ENCODE measurements at places on chromosomes 4 and X. TPM values are rescaled to one million over a fixed set of nuclear protein-coding genes. Genes with fewer than 3 reads are reported as not detected.

GRCh38 chr4:56118055-56118454 lies 169.3 kb downstream of the CEP135 start:
- H3K4me3 ChIP-seq = no peak overlapping the region
- DNase-seq = no peak
- H3K4me1 ChIP-seq = no peaks in the 10 kb centered on the region
- peaks cover 12% of the 10 kb centered on the region for H3K27me3 ChIP-seq
- H3K36me3 ChIP-seq = no peaks in the 10 kb centered on the region
- H3K27ac ChIP-seq = no peak overlapping the region

DNA sequence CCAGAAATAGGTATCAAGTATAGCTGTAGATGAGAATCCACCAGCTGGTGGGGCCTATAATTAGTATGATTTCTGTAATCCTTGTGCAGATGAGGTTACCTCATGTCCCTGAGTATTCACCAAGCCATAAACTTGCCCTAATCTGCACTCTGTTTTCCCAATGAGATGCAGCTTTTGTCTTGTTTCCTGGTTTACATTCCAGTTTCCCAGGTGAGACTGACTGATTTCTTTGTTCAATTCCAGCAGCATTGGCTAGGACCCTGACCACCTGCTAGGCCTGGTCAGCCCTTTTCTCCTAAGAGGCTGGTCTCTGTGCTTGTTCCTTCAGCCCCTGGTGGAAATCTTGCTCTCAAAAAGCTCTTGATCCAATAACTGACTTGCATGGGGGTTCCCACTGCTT lies 44.6 kb downstream of the GABRB1 start:
- H3K36me3 ChIP-seq = no peaks in the 10 kb centered on the region
- no peaks in the 10 kb centered on the region for H3K4me1 ChIP-seq
- no peaks in the 10 kb centered on the region for H3K27me3 ChIP-seq
- DNase-seq = no peak

- H3K36me3 ChIP-seq = no peaks in the 10 kb centered on the region
- H3K27ac ChIP-seq = no peak overlapping the region
- DNase-seq = no peak
- no peaks in the 10 kb centered on the region for H3K27me3 ChIP-seq
- no peak overlapping the region for H3K4me3 ChIP-seq
These were observed 791.0 kb upstream of the DIAPH2 start for GRCh38 chrX:95893636-95894035.

DNA sequence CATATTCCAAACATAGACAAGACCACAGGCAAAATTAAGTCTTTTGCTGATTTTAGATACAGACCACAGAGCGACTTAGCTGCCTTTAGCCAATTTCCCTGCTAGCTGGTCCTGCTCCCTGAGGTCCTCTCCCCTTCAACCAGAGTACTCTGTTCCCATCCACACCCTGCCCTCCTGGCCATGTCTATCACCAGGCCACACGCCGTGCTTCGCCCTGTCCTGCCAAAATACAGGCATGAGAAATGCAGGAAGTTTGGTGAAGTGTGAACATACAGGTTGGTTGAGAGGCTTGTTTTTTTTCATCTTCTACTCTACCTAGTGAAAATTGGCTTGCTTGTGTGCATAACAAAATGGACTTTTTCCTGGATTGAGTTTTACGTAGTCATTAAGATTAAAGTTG lies 226.2 kb upstream of the TENM3 start:
- no peaks in the 10 kb centered on the region for H3K4me1 ChIP-seq
- DNase-seq = no peak
- no peak overlapping the region for H3K4me3 ChIP-seq
- H3K36me3 ChIP-seq = no peaks in the 10 kb centered on the region

- H3K4me3 ChIP-seq = no peak overlapping the region
- no peak overlapping the region for H3K27ac ChIP-seq
- no peaks in the 10 kb centered on the region for H3K36me3 ChIP-seq
These were observed 111.4 kb upstream of the EOLA2 start for GRCh38 chrX:150049647-150050046.

GRCh38 chrX:74421740-74422352 lies 553 bp downstream of the SLC16A2 start:
- H3K4me1 ChIP-seq = peaks cover 5% of the 10 kb centered on the region
- H3K36me3 ChIP-seq = no peaks in the 10 kb centered on the region
- H3K27ac ChIP-seq = no peak overlapping the region
- H3K27me3 ChIP-seq = peaks cover 23% of the 10 kb centered on the region
- H3K4me3 ChIP-seq = no peak overlapping the region

- H3K27ac ChIP-seq = no peak overlapping the region
- DNase-seq = no peak
- H3K4me1 ChIP-seq = peaks cover 20% of the 10 kb centered on the region
- H3K4me3 ChIP-seq = no peak overlapping the region
These were observed 104.2 kb downstream of the AFF1 start for GRCh38 chr4:87038837-87039615.

- DNase-seq = peak; percentile 46
- no peak overlapping the region for H3K27ac ChIP-seq
- H3K27me3 ChIP-seq = peaks cover 58% of the 10 kb centered on the region
These were observed 208.4 kb downstream of the NWD2 start for GRCh38 chr4:37452952-37453280.

GRCh38 chr4:188002323-188002722 lies 6.8 kb downstream of the ZFP42 start:
- no peak for DNase-seq
- no peak overlapping the region for H3K27ac ChIP-seq
- peaks cover 3% of the 10 kb centered on the region for H3K36me3 ChIP-seq
- peaks cover 2% of the 10 kb centered on the region for H3K27me3 ChIP-seq
- H3K4me1 ChIP-seq = no peaks in the 10 kb centered on the region
- no peak overlapping the region for H3K4me3 ChIP-seq

DNA sequence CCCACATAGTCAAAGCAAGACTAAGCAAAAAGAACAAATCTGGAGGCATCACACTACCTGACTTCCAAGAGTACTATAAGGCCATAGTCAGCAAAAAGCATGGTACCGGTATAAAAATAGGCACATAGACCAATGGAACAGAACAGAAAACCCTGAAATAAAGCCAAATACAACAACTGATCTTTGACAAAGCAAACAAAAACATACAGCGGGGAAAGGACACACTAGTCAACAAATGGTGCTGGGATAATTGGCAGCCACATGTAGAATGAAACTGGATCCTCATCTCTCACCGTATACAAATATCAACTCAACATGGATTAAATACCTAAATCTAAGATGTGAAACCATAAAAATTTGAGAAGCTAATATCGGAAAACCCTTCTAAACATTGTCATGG lies 819.3 kb upstream of the FRG1 start:
- H3K27ac ChIP-seq = no peak overlapping the region
- H3K36me3 ChIP-seq = no peaks in the 10 kb centered on the region
- H3K4me3 ChIP-seq = no peak overlapping the region
- no peaks in the 10 kb centered on the region for H3K4me1 ChIP-seq

DNA sequence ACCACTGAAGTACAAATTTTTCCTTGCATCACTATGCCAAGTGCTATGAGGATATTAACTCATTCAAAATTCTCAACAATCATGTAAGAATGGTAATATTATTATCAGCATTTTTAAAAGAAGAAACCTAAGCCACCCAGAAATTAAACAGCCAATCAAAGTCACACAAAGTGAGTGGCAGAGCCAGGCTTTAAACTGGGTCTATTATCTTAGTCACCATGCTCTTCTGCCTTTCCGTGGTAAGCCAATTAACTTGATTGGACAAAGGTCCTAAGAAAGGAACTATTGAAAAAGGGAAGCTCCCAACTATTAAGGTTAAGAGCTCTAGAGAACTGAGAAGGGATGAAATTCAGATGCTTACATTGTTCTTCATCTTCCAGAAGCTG lies 111.5 kb downstream of the ASB9 start:
- peaks cover 3% of the 10 kb centered on the region for H3K36me3 ChIP-seq
- no peak for DNase-seq
- peaks cover 9% of the 10 kb centered on the region for H3K27me3 ChIP-seq
- H3K4me1 ChIP-seq = peaks cover 27% of the 10 kb centered on the region
- peak overlapping the region; percentile 76 for H3K4me3 ChIP-seq

Gene MCF2
- 0.25 TPM for total RNA-seq

Gene CD40LG
- 139 TPM for total RNA-seq

Gene C1QTNF7
- not detected for total RNA-seq

Gene YIPF7
- total RNA-seq = not detected

Measured in activated CD4-positive, alpha-beta memory T cell treated with anti-CD3 and anti-CD28 coated beads, Interleukin-2, amount 10 ng/mL, durations not matched to agents 7 days and 5 days (primary cell).